Activated CD8-positive, alpha-beta memory T cell treated with anti-CD3 and anti-CD28 coated beads for 4 hours (primary cell): ENCODE measurements at places on chromosomes 16 and 17.

DNA sequence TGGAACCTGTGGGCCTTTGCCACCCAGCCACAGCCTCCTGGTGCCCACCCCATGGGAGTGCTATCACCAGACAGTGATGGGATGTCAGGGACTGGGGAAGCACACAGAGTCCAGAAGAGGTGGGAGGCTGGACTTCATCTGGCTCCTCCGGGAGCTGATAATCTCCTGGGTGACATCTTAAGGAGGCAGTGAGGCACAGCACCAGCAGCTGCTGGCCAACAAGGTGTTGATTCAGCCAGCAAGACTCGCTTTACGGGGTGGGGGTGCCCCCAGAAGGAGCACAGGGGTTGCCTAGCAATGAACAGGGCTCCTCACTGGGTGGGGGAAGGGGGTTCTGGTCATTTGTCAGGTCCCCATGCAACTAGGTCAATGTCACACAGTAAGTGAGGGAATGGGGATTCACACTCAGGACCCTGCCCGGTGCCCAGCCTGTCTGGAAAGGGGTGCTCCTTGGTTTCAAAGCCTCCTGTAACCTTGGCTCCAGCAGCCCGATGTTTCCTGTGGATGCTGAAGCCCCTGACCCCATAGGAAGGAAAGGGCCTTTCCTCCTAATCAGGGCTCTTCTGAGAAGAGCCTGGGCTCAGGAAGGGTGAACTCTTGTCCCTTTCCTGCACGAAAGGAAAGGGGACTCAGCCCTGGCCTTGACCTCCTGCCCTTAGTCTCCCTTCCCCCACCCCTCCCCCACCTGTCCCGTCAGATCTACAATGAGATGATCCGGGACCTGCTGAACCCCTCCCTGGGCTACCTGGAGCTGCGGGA is 17.7 kb downstream of the KIF19 start:
- no peak for DNase-seq

GRCh38 chr17:73750975-73751374 is 106.7 kb upstream of the SDK2 start:
- DNase-seq, result no peak

DNA sequence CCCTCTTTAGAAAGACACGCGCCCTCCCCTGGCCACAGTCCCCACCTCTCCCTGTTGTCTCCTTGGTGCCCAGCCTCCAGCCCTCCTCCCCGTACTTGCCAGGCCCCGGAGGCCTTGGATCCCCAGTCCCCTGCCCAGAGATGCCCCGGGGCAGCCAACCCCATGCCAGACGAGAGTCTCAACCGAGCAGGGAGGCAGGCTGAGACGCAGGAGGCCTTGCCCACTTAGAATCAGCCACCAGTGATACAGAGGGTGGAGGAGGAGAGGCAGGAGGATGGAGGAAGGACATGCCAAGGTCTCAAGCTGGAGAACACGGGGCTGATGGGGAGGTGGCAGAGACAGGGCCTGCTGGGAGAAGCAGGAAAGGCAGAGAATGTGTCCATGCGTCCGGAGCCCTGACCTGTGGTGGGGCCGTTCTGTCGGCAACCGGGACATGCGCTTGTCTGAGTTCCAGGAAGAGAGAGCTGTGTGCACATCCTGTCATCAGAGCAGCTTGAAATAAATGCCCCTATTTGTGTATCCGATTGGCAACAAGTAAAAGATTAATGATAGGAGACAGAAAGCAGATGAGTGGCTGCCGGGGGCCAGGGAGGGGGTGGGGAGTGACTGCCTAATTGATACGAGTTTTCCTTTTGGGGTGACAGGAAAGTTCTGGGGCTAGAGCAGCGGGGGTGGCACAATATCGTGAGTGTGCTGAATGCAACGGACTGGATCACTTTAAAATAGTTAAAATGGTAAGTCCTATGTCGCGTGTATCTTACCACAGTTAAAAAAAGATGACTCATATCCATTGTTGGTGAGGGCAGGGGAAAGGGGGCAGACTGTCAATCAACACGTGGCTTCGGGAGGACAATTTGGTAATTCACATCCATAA is 44.7 kb upstream of the MEAK7 start:
- peak; percentile 36 for DNase-seq

DNA sequence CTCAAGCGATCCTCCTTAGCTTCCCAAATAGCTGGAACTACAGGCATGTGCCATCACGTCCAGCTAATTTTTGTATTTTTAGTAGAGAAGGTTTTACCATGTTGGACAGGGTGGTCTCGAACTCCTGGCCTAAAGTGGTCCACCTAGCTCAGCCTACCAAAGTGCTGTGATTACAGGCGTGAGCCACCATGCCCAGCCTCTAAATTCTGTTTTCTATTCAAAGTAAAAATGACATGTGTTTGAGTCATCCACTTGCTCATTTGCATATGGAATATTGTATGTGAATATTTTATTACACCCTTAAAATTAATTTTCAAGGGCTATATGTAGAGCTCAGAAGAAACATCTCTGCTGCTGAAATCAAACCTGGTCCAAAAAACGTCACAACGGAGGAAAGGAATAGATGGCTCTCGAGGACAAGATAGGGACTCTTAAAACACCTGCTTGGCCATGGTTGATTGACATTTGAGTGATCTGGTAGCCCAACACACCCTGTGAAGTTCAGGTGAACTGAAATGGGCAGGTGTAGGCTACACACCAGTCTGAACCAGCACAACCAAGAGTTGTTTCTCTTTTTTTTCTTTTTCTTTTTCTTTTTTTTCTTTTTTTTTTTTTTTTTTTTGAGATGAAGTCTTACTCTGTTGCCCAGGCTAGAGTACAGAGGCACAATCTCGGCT is 51.1 kb downstream of the SF3B3 start:
- DNase-seq, result no peak

GRCh38 chr16:81502396-81503070 is 57.9 kb downstream of the CMIP start:
- DNase-seq, result no peak

- no peak for DNase-seq
Measured at GRCh38 chr17:65260626-65261025, 123.5 kb downstream of the RGS9 start.
